ENCODE measurements at places on chromosomes 4 and X. TPM values are rescaled to one million over a fixed set of nuclear protein-coding genes. Genes with fewer than 3 reads are reported as not detected.
A peak's percentile ranks its signal among the peaks of the same experiment; 100 is the strongest.

Gene HTR2C
- polyA plus RNA-seq = not detected

Gene FDCSP
- not detected for polyA plus RNA-seq

DNA sequence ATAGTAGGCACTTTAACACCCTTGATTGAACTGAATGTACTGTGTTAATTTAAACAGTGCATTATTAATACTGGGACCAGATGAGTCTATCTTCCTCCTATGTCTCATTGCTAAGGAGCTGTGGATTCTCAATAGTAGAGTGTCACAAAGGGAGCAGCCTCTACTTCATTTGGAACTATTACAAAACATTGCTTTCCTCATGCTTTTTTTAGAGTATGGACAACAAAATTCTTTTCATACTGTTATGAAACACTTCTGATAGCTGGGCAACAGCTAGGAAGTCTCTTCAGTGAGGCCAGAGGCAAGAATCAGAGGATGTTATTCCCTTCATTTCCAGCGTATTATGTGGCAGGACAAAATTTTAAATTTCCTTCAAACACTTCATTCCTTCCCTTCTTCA is 160.8 kb downstream of the FBXO8 start:
- no peak for DNase-seq

GRCh38 chrX:129403974-129404669 is 119.2 kb downstream of the SMARCA1 start:
- no peak for DNase-seq

DNA sequence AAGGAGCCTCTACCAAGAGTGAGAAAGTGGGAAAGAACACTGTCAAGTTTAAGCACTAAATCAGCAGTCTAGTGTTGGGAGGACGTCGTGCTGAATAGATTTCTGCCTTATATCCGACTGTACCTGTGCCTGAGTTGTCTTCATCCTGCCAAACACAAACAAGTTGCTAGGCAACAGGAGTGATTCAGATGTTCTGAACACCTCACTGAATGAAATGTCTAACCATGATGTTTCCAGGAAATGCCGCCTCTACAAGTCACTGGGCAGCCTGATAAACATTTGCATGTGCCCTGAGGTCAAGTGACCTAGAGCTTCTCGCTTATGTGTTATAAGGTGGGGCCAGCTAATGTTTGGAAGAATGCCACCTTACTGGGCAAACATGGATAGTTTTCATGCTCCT is 37.9 kb downstream of the SGMS2 start:
- no peak for DNase-seq

Gene POU4F2
- not detected for polyA plus RNA-seq

Gene IQCM
- not detected for polyA plus RNA-seq

DNA sequence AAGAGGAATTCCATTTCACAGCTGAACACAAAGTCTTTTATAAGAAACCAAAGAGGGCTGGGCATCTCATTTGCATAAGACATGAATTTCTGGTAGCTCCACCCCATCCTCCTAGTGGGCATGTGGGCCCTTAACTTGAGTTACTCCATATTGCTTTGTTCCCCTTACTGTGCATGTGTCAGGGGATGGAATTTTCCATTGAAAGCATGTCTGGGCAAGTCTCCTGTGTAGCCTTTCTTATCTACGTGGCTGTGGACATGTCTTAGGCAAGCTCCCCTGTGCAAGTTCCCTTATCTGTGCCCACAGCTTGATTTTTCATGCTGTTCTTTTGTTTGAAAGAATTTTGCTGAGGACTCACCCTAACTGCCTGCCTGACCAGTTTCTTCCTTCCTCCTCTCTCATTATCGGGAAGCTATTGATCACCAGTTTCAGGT is 123.5 kb upstream of the JADE1 start:
- DNase-seq = no peak

- DNase-seq = no peak
Measured at GRCh38 chr4:181509073-181509472, 734.1 kb upstream of the TENM3 start.

DNA sequence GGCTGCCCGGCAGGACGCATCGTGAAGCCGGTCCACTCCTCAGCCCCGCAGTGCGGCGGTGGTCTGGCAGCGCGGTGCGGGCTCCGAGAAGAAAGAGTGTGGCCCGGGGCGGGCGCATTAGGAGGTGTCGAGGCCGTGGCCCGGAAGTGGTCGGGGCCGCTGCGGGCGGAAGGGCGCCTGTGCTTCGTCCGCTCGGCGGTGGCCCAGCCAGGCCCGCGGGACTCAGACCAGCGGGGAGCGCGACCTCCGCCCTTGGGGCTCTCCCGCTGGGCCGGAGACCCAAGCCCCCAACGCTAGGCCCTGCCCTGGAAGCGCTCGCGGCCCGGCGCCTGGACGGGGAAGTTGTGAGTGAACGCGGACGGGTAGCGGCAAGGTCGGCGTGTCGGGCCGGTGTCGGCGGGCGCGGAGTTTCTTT is 60.0 kb downstream of the HS3ST1 start:
- peak; percentile 11 for DNase-seq

GRCh38 chr4:3851211-3851610 is 85.0 kb downstream of the ADRA2C start:
- DNase-seq = no peak

Gene ELOVL6
- polyA plus RNA-seq = not detected

GRCh38 chr4:88991746-88992145 is 65.2 kb downstream of the FAM13A start:
- no peak for DNase-seq

DNA sequence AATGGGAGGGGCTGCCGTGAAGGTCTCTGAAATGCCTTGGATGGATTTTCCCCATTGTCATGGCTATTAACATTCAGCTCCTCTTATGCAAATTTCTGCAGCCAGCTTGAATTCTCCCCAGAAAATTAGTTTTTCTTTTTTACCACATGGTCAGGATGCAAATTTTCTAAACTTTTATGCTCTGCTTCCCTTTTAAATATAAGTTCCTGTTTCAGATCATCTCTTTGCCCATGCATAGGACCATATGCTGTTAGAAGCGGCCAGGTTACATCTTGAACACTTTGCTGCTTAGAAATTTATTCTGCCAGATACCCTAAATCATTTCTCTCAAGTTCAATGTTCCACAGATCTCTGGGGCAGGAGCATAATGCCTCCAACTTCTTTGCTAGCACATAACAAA is 13.8 kb upstream of the CLDN34 start:
- DNase-seq = peak; percentile 9

Gene PRR32
- not detected for polyA plus RNA-seq
